ENCODE measurements at places on chromosomes 13 and 19.

GRCh38 chr13:105007166-105007808 lies 1528.2 kb downstream of the EFNB2 start:
- no peak for DNase-seq

GRCh38 chr19:42216653-42217519 lies 591 bp downstream of the DEDD2 start:
- DNase-seq = no peak

GRCh38 chr13:113835461-113836270 lies 28.2 kb downstream of the GAS6 start:
- peak; percentile 47 for DNase-seq

GRCh38 chr19:54616057-54616456 lies 14.2 kb upstream of the LILRB1 start:
- DNase-seq = no peak

DNA sequence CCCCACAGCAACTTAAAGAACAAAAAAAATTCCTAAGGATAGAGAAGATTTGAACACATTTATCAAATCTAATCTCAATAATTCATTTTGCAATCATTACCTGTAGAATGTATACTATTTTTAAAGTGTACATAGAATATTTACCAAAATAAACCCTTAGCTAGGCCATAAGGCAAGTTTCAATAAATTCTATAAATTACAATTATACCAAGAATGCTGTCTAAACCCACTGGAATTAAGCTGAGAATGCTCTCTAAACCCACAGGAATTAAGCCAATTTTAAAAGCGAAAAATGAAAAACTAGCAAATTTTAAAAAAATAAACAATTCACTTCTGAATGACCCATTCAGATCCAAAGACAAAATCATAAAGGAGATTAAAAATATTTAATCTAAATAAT lies 540.4 kb upstream of the NBEA start:
- DNase-seq = no peak

- DNase-seq = no peak
Measured at GRCh38 chr13:53142306-53142705, 113.7 kb downstream of the OLFM4 start.

- DNase-seq = no peak
Measured at GRCh38 chr13:48726711-48727110, 73.0 kb downstream of the CYSLTR2 start.

DNA sequence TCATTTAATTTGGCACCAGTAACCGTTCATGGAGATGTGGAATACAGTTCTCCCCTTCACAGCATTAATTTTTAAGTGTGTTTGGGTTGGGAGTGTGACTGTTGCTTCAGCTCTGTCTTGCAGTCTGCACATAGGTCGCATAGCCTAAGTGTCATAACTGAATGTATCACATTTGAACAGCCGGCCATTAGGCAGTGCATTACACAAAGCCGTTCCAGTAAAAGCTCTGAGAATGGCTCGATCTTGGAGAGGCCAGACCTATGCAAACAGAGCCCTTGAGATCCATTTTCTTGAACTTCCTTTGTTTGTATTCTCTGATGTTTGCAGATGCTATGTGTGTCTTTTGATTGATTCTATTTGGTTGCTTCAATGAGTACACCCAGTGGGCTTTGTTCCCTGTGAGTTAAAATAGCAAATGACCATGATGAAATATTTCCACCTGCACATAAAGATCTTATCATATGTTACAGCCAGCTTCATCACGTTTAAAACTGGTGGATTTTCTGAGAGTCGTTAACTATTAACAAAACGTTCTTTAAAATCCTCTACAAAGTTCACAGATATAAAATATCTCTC lies 1104.9 kb upstream of the SLC10A2 start:
- no peak for DNase-seq

GRCh38 chr13:39892721-39893685 lies 237.5 kb downstream of the COG6 start:
- DNase-seq = no peak

DNA sequence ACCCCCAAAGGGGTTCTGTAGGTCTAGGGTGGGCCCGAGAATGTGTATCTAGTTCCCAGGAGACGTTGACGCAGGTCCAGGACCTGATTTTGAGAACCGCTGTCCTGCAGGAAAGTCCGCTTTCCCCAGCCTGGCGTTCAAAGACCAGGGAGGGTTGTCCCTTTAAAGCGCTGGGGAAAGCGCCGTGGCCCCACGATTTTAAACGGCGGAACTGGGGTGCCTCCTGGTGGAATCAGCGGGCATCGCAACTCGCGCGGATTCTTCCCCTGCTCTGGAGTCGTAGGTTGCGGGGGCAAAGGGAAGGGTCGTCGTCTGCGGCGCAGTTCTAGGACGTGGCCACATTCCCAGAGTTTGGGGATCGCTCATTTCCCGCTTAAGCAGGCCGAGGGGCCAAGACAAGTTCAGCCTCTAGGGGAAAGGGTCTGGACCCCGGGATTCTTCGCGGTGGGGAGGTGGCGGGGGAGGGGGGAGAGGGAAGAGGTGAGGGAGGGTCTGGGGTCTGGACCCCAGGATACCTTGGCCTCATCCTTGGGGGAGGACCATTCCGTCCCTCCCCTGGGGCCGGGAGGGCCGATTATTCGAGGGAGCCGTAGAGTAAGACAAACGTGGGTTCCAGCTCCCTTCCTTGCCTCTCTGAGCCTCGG lies 7.7 kb downstream of the PNMA8B start:
- DNase-seq = peak; percentile 86

- DNase-seq = no peak
Measured at GRCh38 chr13:21040120-21040826, 21.1 kb downstream of the LATS2 start.

GRCh38 chr19:34018546-34018945 lies 153.8 kb upstream of the LSM14A start:
- no peak for DNase-seq

GRCh38 chr13:23551213-23552008 lies 18.8 kb upstream of the TNFRSF19 start:
- DNase-seq = no peak

GRCh38 chr13:111577956-111578605 lies 257.6 kb downstream of the TEX29 start:
- DNase-seq = no peak

GRCh38 chr19:31057476-31057875 lies 291.8 kb downstream of the TSHZ3 start:
- DNase-seq = no peak

- no peak for DNase-seq
Measured at GRCh38 chr13:67278235-67278634, 48.1 kb upstream of the PCDH9 start.

DNA sequence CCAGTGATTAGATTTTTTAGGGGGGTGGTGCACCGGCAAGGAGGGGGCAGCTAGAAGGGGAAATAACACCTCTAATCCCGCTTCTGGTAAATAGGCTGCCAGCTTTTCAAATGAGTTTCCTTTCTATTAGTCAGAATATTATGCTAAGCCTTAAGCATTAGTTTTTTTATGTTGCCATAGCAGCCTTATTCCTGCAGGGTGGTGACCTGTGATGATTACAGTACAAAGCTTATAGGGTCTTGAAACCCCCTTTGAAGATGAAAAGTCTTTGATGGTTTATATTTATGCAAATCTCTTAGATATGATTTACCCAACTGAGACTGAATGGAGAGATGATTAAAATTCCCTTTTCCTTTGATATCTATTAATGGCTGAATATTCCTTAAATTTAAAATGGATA lies 109.8 kb downstream of the ZIC5 start:
- DNase-seq = no peak

DNA sequence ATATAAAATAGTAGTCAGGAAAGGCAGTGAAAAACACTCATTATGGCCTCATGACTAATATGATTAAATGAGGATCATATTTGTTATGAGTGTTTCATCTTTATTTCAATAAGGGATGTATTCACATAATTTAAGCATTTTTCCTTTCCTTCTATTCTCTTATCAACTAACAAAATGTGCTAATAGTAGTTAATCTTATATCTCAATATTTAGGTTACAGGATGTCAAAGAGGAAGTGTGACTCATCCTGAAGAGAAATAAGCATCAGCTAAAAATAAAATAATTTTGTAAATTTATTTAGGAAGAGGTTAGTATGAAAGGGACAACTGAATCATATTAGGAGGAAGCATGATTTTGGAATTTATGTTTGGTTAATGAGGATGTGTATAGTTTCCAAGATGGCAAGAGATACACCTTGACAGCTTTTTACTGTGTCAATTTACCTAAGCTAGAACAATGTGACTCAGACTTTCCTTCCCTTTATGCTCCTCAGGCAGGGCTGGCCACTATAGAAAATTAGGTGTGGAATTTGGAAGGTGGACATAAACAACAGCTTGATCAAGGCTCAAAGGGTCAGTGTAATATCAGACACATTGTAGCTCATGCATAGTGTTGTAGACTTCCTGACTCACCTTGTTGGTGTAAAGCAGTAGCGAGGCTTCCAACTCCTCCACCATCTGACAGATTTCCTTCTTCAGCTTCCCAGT lies 172.7 kb downstream of the SLITRK1 start:
- no peak for DNase-seq
